ENCODE measurements at places on chromosomes 5 and 9. TPM values are rescaled to one million over a fixed set of nuclear protein-coding genes. Genes with fewer than 3 reads are reported as not detected.

KIF4B gene
- not detected for total RNA-seq

WDR38 gene
- total RNA-seq = not detected

MSMP gene
- 0.31 TPM for total RNA-seq

SARDH gene
- 0.05 TPM for total RNA-seq

LCN10 gene
- total RNA-seq = not detected

All from A549 treated with RU486 at 1 μM for 4 hours (cell line).